ENCODE measurements at places on chromosomes 5 and 9.

GRCh38 chr5:33092719-33093118 lies 348.0 kb upstream of the TARS1 start:
- DNase-seq: no peak

DNA sequence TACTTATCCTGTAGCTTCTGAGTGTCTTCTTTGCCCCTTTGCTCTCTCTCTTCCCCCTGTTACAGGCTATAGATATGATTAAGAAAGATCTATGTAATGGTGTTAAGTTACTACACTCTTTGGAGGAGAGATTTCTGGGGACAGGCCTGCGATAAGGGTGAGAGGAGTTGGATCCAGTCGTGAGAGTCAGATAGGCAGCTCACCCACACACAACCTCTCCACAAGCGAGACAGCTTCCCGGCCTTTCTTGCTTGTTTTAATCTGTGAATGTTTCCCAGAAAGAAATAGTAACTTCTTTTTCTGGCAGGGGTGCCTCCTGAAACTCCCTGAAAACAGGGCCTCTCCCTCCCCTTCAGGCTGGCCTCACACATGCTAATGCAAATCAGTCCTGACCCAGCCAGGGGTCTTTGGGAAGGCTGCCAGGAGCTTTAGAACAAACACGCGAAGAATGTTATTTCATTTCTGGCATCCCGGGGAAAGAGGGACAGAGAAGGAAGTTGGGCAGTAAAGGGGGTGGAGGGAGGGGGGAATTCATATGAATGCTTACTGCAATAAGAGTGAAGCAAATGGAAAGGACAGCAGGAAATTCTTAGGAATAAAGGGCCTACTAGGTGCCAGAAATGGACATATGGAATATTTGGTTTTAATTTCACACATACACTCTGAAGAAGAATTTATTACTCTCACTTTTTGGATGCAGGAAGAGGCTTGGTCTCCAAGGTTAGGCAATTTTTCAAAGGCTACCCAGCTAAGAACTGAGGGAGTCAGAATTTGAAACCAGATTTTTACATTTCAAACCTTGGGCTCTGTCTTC lies 215.8 kb upstream of the TRIM32 start:
- DNase-seq: peak; percentile 98

DNA sequence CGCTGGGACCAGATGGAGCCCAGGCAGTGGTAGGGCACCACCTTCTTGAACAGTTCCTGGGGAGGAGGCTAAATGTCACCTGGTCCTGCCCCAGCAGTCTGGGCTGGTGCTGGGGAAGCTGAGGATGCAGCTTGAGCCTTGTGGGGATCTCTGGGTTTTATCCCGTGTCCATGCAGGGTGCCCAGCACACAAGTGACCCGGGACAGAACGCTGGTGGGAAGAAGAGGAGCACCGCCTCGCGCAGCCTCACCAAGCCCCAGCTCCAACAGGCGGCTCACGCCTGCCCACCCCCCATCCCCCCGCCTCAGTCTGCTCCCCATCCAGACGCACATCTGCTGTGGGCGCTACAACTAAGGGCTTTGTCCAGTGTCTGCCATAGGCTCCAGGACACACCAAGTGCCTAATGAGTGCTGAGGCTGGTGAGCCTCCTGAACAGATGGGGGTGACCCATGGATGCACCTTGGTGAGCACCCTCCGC lies 13.8 kb downstream of the RALGDS start:
- DNase-seq: no peak

DNA sequence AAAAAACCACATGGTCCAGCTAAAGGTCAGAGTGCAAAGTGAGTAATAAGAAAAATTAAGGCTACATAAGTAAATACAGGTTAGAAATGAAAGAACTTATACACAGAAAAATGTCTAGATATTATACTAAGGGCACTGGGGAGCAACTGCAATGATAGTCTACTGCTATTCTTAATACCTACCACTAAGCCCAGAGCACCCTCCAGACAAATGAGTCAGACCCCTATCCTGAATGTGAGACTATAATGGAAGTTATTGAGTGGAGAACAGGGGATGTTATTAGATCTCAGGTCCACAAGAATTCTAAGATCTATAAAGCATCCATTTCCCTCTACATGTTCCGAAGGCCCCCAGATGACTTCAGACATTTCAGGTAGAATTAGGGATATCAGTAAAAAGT lies 438.3 kb downstream of the PRELID2 start:
- no peak for DNase-seq

GRCh38 chr9:130479587-130479986 lies 34.8 kb downstream of the ASS1 start:
- DNase-seq: no peak

DNA sequence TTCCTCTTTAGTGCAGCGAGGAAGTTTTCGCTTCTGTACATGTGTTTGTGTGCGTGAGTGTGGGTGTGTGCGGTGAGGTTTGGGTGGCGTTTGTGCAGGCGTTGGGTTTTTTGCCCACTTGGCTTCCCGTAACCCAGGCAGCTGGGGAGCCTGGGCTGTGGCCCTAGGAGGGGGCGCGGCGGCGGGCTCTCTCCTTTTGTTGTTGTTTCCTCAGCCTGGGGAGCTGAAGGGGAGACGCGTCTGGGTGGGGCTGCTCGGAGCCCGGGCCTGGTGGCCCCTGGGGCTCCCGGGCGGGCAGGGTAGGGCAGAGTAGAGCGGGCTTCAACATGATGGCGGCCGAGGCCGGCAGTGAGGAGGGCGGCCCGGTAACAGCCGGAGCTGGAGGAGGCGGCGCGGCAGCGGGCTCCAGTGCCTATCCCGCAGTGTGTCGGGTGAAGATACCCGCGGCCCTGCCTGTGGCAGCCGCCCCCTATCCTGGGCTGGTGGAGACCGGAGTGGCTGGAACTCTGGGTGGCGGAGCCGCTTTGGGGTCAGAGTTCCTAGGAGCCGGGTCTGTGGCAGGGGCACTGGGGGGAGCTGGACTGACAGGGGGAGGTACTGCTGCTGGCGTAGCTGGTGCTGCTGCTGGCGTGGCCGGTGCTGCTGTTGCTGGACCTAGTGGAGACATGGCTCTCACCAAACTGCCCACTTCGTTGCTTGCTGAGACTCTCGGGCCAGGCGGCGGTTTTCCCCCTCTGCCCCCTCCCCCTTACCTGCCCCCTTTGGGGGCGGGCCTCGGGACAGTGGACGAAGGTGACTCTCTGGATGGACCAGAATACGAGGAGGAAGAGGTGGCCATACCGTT lies 665 bp downstream of the RASA1 start:
- DNase-seq: peak; percentile 64

- peak; percentile 32 for DNase-seq
Measured at GRCh38 chr9:105503881-105504280, 54.0 kb upstream of the FKTN start.

GRCh38 chr5:172854451-172854871 lies 20.4 kb downstream of the ERGIC1 start:
- no peak for DNase-seq

GRCh38 chr9:137719194-137719593 lies 100.4 kb downstream of the EHMT1 start:
- no peak for DNase-seq

GRCh38 chr5:2591777-2592453 lies 159.6 kb downstream of the IRX2 start:
- no peak for DNase-seq

- DNase-seq: peak; percentile 54
Measured at GRCh38 chr9:13410566-13411031, 131.1 kb upstream of the MPDZ start.

GRCh38 chr5:75052192-75053053 lies at the start of gene GCNT4:
Gene GCNT4, minus strand, starts transcription at chr5:75052558. Its CDS starts 22,521 bp downstream, at chr5:75030037.
- DNase-seq: peak; percentile 51

DNA sequence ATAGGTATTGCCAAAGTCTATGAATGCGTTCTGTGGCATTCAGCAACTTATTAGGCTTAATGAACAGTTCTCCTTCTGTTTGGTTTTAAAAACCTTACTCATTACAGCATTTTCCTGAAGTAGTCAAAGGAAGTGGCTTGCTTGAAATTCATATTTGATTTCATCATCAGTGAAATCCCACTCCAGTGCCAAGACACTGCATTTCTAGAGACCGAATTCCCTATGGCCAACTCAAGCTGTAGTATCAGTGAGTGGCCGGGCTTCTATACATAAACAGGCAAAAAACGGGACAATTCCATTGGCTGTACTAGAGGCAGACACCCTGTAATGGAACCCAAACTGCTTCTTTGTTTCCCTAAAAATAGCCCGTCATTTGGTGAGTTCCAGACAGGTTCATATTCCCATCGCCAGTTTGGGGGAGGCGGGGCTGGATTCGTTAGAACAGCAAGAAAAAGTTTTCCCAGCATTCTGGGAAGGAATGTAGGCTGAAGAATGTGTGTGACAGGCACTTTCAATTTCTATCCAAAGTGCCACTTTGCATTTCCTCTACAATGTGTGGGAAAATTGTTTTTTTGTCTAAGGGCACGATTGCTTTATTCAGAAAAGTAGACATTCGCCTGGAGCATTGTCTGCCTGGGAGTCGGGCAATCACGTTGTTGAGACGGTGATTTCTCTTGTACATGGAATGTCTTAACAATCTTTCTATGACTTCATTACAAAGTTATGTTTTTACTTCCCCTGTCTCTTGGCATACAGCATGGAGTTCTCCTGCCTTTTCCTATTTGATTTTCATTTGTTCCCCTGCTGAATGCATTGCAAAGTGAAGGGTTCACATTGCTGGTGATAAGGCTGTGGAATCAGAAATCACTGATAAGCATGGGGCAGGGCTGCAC lies 141.8 kb upstream of the MAST4 start:
- peak; percentile 91 for DNase-seq

DNA sequence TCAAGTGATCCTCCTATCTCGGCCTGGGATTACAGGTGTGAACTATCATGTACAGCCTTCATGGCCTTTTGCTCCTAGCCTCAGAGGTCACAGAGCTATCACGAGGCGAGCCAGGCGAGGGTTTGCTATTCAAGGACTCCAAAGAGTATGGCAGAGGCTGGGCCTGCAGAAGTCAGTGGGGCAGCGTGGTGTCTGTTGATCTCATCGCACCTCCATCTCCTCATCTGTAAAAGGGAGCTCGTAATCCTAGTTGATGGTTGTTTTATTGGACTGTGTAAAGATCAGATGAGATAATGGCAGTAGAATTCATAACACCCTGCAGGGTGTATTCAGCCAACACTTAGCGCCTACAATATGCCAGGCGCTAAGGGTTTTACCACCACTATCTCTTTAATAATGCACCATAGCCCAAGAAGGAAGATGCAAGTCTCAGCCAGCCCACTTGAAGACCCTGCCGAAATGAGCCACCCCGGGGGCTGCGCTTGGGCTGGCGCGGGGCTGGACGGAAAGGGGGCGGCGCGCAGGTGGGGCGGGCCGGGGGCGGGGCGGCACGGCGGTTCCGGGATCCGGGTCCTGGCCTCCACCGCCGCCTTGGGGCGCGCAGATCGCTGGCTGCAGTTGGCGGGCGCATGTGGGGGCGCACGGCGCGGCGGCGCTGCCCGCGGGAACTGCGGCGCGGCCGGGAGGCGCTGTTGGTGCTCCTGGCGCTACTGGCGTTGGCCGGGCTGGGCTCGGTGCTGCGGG lies at the start of gene GALNT12:
TSS of gene GALNT12 (plus strand) at position 601 of the 744 bp plus-strand sequence. CDS start at position 630, 29 bp downstream.
- DNase-seq: no peak

DNA sequence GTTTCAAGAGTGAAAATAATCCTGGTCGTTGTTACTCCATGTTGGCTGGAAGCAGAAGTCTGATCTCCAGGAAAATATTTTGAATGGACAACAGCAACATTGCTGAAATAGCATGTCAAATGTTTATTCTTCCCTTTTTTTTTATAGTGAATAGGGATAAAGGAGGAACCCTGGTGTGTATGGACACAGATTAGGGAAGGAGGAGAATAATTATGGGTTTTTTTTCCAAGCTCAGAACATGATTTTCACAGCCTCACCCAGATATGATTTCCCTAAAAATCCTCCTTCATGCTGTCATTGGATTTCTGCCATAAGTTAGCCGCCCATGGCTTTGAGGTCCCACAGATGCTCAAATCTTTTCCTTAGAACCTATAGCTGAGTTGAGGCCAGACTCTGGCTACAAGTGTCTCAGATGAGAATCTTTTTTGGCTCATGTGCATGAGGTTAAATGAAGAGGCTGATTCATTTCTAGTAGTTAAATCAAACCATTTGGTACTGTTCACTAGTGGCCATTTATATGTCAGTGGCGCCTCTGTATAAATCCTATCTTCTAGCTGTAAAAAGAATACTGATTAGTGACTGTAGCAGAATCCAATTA lies 65.5 kb upstream of the LIFR start:
- DNase-seq: no peak

- no peak for DNase-seq
Measured at GRCh38 chr5:37859805-37860204, 20.0 kb upstream of the GDNF start.

GRCh38 chr5:1594357-1595106 lies 70.8 kb upstream of the LPCAT1 start:
- DNase-seq: peak; percentile 61

- no peak for DNase-seq
Measured at GRCh38 chr9:125523681-125524080, 183.3 kb downstream of the MAPKAP1 start.

- DNase-seq: no peak
Measured at GRCh38 chr9:94773655-94774054, 47.2 kb downstream of the AOPEP start.

DNA sequence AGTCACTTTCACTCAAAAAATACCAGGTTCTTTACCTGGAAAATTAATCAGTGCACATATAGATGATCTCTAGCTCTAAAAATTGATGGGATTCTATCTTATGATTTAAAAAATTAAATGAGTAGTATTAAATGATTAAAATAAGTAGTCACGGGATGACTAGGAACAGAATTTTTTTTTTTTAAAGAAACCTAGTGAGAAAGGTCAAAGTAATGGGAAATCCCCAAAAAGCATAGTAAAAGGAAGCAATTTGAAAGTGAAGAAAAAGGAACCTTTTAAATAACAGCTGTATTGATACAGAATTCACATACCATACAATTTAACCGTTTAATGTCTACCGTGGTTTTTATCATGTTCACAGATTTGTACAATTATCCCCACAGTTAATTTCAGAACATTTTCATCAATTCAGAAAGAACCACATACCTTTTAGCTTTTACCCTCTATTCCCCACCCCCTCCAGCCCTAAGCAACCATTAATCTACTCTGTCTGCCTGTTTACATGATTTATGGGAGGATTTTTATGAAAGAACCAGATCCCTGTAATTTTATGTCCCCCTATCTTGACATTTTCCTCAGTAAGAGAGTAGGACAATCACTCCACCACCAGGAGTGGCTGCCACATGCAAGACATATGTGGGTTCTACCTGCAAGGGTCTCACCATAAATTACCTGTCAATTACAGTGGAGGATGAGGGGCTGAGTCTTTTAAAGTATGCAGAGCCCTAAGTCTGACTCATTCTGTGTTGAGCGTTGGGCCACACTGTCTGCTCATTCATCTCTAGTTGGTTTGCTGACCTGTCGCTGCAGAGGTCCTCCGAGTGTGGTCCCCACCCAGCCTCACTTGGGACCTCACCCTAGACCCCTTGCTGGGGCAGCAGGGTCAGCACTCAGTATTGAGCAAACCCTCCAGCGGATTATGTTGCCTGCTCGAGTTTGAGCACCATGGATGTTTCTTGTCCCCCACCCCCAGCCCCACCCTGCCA lies 16.0 kb downstream of the ANKRD33B start:
- no peak for DNase-seq

- DNase-seq: no peak
Measured at GRCh38 chr9:33040792-33041431, 15.8 kb downstream of the DNAJA1 start.

- DNase-seq: peak; percentile 78
Measured at GRCh38 chr5:138077064-138077696, 6.7 kb upstream of the WNT8A start.

- DNase-seq: no peak
Measured at GRCh38 chr9:4495537-4495936, 5.3 kb downstream of the SLC1A1 start.
